ENCODE measurements at places on chromosomes 13 and 19. TPM values are rescaled to one million over a fixed set of nuclear protein-coding genes. Genes with fewer than 3 reads are reported as not detected.
A peak's percentile ranks its signal among the peaks of the same experiment; 100 is the strongest.

The KANK2 gene
- 164 TPM for polyA plus RNA-seq

DNA sequence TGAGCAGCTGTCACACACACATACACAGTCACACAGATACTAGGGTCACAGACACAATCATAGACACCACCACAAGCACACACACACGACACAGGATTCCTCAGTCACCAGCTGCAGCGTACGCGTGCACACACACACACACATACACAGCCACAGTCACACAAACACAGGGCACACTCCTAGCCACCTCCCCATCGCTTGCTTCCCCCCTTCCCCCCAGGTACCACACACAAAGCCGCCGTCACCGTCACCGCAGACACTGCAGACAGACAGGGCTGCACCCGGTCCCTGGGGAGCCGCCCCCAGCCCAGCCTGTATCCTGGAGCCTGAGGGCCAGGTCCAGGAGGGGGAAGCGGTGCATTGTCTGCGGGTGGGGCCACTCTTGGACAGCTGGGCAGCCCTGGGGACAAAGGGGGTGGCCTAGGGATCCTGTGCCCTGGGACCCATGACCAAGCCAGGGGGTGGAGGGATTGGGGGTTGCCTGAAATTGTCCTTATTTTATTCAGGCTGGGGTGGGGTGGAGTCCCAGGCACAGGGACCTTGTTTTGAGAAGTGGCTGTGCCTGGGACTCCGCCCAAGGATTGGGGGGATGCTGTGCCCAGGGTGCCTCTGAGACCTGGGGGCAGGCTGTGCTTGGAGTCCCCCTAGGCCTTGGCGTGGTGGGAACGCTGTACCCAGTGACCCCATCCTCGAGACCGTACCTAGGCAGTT is 957 bp downstream of the NUMBL start:
- DNase-seq: no peak

- DNase-seq: no peak
Observed at GRCh38 chr13:74576420-74576819, 442.2 kb upstream of the KLF12 start.

GRCh38 chr19:49593233-49594113 is 2.5 kb downstream of the PRR12 start:
- peak; percentile 90 for DNase-seq

The SELENOV gene
- polyA plus RNA-seq: not detected

DNA sequence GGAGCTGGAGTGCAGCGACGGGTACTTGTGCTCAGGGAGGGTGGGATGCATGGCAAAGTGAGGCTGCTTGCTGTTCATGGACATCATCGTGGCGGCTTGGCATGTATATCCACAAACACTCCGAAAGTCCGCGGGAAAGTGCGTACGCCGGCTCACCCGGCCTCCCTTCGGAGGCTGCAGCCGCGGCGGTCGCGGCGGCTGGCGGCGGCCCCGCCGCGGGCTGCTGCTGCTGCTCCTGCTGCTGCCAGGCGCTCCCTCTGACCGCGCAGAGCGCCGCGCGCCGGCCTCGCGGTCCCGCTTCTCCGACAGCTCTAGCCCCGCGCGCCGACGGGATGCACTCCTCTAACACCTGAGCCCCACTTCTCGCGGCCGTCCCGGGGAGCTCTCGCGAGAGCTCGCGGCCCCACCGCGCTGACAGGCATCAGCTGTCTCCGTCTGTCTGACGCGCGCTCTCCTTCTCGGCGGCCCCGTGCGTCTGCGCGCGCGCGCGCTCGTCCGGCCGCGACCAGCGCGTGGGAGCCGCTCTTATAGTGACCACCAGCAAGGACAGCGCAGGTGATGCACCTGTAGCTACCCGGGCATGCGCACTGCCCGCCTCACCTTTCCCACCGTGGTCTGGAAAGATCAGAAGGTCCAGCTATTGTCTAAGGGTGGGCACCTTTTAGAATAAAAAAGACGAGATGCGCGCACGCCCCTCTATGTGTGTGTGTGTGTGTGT is at the start of gene POU4F1:
Gene POU4F1, minus strand, starts transcription at position 313 of the 718 bp plus-strand sequence. Its CDS starts 226 bp downstream, at position 87.
- DNase-seq: no peak

The ZBTB7A gene
- 6.6 TPM for polyA plus RNA-seq

The LILRB5 gene
- polyA plus RNA-seq: 10.6 TPM

DNA sequence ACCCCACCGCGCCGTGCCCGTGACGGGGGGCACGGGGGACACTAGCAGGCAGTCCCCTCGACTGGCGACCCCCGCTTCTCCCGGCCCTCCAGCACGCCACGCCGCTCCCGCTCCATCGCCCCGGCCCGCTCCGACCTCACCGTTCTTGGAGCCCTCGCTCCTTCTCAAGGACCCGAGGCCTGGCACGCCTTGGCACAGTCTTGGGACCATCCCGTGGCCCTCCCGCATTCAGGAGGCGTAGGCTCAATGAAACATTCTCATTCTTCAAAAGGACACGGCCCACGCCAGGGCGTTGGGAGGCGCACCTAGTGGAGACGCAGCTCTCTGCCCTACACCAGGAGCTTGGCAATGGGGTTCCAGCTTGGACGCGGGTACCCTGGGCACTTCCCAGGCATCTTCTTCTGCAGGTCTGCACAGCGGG is 473 bp upstream of the CERS1 start:
- DNase-seq: no peak

DNA sequence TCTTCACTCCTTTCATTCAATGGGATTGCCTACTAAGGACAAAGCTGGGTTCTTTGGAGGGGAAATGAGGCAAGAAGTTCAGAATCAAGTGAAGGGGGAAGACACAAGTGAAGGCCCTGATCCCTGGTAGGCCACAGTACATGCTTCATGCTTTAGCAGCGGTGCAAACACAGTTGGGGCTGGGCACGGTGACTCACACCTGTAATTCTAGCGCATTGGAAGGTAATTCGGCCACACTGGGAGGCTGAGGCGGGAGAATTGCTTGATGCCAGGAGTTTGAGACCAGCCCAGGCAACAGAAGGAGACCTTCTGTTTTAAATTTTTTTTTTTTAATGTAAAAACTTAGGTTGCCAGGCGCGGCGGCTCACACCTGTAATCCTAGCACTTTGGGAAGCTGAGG is 23.4 kb upstream of the GATAD2A start:
- no peak for DNase-seq

DNA sequence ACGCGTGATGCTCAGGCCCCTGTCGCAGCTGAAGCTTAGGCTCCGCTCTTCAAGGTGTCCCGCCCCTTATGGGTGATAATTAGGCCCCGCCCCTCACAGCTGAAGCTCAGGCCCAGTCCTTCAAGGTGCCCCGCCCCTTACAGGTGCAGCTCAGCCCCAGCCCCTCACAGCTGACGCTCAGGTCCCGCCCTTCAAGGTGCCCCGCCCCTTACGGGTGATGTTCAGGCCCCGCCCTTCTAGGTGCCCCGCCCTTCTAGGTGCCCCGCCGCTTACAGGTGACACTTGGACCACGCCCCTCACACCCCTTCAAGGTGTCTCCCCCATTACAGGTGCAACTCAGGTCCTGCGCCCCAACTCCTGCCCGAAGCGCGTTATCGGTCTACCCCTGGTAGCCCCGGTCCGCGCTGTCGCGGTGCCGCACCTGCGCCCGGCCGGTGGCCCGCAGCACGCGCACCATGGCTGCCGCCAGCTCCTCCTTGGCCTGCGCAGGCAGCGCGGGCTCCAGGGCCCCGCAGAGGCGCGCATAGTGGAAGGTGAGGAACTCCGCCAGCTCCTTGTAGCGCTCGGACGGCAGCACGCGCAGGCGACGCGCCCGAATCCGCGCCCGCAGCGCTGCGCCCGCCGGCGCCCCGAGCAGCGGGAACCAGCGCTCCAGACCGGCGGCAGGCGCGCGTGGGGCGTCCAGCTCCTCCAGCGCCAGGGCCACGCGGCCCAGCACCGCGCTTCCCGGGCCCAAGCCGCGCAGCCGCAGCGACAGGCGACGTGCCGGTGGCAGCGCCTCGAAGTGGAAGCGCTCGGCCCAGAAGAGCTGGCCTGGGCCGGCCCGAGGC is 7.3 kb downstream of the RASAL3 start:
- DNase-seq: no peak

GRCh38 chr13:58712191-58712590 is 1080.6 kb downstream of the PCDH17 start:
- no peak for DNase-seq

The C13orf46 gene
- 0.34 TPM for polyA plus RNA-seq

The RDH8 gene
- polyA plus RNA-seq: not detected

The ZNF626 gene
- polyA plus RNA-seq: 19.7 TPM

The CBY2 gene
- polyA plus RNA-seq: not detected

DNA sequence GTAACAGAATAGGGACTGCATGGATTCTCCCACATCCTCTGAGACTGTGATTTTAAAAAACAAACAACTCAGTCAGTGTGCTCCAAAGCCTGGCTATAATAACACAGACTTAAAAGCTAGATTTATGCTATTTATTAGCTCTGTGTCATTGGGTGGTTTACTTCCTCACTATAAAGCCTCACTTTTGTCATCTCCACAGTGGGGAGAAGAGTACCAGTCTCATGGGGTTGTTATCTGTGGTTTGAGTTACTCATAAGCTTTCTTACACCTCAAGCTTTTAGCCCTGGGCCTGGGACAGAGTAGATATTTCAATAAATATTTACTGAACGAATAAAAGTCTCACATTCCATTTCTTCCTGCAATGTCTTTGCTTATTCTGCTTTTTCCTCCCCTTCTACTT is 5.3 kb downstream of the RNASEH2B start:
- no peak for DNase-seq

- peak; percentile 65 for DNase-seq
Observed at GRCh38 chr19:33558856-33559255, 37.3 kb upstream of the PEPD start.

- DNase-seq: peak; percentile 70
Observed at GRCh38 chr13:43307921-43308433, 284.6 kb downstream of the DNAJC15 start.

DNA sequence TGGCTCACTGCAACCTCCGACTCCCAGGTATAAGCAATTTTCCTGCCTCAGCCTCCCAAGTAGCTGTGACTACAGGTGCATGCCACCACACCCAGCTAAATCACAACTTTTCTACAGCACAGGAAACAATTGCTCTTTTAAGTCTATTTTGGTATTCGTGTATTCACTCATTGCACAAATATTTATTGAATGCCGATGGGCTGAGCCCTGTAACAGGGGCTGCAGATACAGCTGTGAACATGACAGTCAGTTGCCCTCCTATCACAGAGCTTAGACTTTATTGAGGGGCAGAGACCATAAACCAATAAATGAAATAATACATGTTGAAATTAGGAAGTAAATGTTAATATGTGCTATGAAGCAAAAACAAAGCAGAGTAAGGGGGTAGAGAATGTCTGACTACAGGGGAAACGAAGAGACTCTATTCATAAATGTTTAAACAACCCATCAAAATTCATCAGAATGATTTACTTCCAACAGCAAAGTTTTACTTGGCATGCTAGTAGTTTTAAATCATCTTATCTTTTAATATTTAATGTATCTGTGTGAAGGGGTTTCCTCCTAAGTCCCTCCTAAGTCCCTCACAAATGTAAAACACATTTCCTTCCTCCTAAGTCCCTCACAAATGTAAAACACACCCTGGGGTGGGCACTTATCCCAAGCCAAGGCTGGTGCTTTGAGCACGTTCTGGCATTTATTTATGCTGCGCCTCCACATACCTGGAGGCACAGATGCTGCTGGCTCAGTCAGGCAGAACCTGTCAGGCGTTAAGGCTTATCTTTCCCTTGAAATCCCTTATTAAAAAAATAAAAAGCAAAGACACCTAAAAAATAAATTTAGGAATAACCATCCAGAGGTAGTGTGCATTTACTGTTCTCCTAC is 140.8 kb downstream of the MIPEP start:
- DNase-seq: no peak

The CFD gene
- polyA plus RNA-seq: 1.1 TPM

DNA sequence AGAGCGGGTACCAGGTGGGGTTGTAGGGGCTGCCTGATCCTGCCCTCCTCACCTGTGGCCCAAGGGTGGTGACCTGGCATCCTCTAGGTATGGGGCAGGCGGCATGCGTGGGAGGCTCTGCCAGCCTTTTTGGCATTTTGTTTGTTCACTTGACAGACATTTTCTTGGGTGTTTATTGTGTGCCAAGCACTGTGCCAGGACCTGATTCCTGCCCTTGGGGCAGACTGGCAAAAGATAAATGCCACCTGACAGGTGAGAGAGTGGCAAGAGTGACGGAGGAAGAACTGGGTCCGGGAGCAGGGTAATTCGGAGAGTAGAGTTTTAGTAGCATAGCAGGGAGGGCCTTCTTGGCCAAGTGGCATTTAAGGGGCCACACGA is 6.0 kb downstream of the RAB11B start:
- DNase-seq: no peak

DNA sequence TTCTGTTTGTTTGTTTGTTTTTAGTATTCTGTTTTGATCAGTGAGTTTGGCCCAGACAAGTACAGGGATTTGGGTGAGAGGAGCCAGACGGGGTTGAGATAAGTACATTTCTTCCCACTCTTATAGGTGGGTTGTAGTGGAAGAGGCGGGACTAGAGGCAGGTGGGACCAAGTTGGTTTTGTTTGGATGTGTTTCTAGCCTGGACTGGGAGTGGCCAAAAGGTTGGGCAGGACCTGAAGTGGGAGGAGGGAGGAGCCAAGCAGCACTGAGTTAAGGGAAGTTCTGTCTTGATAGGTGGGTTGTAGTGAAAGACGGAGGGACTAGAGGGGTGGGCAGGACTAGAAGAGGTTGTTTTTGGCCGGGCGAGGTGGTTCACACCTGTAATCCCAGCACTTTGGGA is 9.0 kb downstream of the DNASE2 start:
- no peak for DNase-seq

DNA sequence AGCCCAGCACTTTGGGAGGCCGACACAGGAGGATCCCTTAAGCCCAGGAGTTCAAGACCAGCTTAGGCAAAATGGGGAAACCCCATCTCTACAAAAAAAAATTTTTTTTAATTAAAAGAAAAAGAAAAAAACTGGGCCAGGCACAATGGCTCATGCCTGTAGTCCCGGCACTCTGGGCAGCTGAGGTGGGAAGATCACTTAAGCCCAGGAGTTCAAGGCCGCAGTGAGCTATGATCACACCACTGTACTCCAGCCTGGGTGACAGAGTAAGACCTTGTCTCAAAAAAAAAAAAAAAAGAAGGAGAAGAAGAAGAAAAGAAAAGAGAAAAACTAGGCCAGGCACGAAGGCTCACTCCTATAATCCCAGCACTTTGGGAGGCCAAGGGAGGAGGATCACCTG is 4.3 kb downstream of the ELL start:
- DNase-seq: no peak

GRCh38 chr19:16548956-16549355 is 6.7 kb upstream of the CHERP start:
- no peak for DNase-seq

GRCh38 chr19:48966541-48967345 is 1.6 kb downstream of the FTL start:
- no peak for DNase-seq

The TICAM1 gene
- 4.1 TPM for polyA plus RNA-seq

GRCh38 chr19:35417713-35418534 is 30.1 kb upstream of the FFAR2 start:
- DNase-seq: no peak

- DNase-seq: no peak
Observed at GRCh38 chr13:67518785-67519184, 288.6 kb upstream of the PCDH9 start.

- DNase-seq: no peak
Observed at GRCh38 chr13:20882206-20882605, 20.3 kb downstream of the XPO4 start.

- DNase-seq: no peak
Observed at GRCh38 chr13:71290963-71291841, 575.8 kb downstream of the DACH1 start.

GRCh38 chr19:1718420-1719291 is 34.6 kb upstream of the ONECUT3 start:
- no peak for DNase-seq
